ENCODE measurements at places on chromosomes 5 and 9.

GRCh38 chr9:13717322-13718054 lies 438.0 kb upstream of the MPDZ start:
- DNase-seq, result no peak

GRCh38 chr5:130350131-130350530 lies 445.9 kb downstream of the CHSY3 start:
- no peak for DNase-seq

- peak; percentile 13 for DNase-seq
These were observed 95.7 kb downstream of the KCNT1 start for GRCh38 chr9:135797507-135798262.

DNA sequence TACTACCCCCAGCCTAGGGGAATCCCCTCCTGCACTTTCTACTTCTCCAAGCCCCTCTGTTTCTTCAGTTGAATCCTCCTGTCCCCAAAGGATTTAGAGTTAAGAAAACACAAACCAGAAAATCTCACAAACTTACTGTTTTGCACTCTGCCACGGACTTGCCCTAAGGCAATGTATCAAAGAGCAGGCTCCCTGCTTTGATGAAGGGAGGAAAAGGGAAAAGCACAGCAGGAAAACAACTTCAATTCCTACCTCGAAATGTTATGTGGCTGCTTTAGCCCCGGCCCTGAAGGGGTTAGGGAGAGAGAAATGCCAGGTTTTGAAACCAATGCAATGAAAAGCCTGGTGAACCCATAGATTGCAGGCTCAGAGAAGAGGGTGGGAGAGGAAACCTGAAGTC lies 254.7 kb downstream of the MAN2A1 start:
- DNase-seq, result no peak

DNA sequence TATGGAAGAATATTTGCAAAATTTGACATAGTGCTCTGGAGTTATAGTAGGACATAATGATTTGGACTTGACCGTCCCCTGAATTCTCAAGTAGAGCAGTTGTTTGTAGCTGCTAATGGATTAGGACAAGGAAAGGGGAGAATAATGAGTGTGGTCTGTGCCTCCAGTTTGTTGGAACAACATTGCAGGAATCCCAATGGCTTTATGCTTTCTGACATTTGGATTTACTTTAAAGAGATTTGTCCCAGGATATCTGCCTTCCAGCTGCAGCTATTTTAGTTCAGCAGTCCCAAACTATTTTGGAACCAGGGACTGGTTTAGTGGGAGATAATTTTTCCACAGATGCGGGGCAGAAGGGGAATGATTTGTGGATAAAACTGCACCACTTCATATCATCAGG lies 648.2 kb downstream of the SLCO4C1 start:
- DNase-seq, result no peak

GRCh38 chr5:76331126-76331525 lies 72.0 kb upstream of the IQGAP2 start:
- DNase-seq, result no peak

DNA sequence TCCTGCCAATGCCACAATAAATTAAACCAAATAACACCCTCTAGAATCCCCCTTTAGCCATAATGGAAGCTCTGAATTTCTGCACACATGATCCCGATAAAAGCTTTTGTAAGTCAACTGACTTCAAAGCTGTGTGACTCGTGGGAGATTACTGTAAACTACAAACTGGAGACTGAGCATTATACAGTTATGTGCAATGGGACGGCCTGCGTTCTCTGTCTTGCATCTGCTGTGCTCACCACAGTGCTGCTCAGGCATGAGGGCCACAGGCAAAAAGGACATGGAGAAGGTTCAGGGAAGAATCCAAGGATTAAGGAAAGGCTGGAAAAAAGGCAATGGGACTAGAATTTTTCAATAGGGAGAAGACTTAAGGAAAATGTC lies 184.2 kb downstream of the FANCC start:
- DNase-seq, result no peak

DNA sequence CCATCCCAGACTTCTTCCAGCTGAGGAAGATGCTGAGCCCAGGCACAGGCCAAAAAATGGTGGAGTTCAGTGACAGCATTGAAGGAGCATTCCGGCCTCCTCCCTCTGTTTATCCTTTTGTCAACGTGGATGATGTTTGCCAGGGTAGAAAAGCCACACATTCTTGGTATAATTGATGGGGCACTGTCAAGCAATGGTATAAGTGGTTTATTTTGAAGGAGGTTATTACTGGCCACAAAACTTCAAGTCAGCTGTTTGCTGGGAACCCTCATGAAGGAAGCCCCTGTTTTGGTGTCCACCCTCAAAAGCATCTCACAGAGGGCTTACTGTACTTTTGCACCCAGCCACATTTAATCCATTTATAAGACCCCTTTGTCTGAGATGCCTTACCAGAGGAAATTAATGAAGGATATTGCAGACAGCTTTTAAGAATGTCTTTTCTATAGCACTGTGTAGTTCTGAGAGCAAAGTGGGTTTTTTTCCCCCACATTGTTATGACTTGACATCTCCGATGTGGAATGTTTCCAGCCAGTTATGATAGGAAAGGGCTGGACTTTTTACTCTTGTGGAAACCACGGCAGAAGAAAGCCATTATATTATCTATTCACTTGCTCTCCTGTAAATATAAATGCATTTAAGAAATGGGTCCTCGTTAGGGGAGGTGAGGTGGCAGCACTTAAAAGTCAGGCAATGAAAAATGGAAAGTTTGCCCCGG lies 95.5 kb upstream of the SPATA31D4 start:
- no peak for DNase-seq

GRCh38 chr5:74631081-74631953 lies 9.2 kb downstream of the ENC1 start:
- peak; percentile 46 for DNase-seq

DNA sequence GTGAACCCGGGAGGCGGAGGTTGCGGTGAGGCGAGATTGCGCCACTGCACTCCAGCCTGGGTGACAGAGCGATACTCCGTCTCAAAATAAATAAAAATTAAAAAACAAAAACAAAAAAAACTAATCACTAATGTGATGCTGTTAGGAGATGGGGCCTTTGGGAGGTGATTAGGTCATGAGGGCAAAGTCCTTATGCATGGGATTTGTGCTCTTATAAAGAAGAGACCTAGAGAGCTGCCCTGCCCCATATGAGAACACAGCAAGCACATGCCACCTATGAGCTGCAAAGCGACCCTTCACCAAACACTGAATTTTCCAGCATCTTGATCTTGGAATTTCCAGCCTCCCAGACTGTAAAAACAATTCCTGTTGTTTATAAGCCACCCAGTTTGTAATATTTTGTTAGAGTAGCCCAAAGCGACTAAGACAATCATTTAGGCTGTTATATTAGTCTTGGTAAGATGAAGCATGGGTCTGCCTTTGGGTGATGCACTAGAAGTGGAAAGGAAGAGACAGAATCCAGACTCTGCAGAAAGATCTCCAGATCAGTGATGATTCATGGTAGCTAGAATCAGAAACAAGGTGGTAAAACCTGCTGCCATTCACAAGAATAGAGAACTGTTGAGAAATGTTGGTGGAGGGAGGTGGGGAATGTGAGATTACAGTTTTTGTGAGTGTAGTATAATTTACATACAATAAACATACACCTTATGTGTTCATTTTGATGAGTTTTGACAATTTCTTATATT lies 26.2 kb downstream of the GPR21 start:
- DNase-seq, result peak; percentile 28

DNA sequence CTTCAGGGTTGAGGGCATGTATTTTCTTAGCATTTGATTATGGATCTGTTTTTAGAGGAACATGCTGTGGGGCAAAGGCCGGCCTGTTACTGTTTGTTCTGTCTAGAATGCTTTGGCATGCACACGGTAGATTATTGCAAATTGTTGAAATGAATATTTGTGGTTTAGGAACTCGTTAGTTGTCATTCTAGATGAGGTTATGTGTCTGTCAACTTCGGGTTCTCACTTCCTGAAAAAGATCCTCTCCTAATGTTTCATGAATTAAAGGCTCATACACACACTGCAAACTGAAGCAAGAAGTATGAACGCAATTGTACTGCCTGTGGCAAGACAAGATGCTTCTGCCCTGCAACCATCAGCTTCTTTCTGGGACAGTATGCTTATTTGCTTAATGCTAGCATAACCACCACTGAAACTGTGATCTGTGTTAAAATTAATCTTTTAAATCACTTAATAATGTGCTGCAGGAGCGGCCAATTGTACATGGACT lies 99.6 kb downstream of the BASP1 start:
- DNase-seq, result no peak

DNA sequence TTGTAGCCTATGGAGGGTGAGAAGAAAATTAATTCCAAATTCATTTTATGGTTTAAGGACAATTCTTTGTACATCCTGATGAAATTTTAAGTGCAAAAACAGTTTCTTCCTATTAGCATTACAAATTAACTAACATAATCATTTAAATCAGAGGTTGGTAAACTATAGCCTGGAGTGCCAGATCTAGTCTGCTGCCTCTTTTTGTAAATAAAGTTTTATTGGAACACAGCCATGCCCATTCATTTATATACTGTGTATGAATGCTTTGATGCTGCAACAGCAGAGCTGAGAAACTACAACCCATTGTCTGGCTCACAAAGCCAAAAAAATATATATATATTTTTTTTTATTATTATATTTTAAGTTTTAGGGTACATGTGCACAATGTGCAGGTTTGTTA lies 80.2 kb downstream of the FNIP1 start:
- DNase-seq, result no peak

DNA sequence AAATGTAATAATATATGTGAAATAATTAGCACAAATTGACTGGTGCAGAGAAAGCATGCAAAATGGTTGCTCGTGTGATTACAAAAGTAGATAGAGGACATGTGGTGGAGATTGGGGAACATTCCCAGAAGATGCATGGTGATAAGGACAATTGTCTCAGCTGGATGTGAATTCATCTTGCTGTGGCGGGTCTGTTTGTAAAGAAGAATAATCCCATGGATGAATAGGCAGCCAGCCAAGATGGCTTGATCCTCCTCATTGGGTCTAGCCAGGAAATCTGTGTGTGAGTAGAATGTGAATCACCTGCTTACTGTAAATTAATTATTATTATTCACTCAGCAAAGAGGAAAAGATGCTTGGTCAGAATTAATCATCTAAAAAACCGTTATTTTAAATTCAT lies 12.6 kb upstream of the DPYSL3 start:
- no peak for DNase-seq

DNA sequence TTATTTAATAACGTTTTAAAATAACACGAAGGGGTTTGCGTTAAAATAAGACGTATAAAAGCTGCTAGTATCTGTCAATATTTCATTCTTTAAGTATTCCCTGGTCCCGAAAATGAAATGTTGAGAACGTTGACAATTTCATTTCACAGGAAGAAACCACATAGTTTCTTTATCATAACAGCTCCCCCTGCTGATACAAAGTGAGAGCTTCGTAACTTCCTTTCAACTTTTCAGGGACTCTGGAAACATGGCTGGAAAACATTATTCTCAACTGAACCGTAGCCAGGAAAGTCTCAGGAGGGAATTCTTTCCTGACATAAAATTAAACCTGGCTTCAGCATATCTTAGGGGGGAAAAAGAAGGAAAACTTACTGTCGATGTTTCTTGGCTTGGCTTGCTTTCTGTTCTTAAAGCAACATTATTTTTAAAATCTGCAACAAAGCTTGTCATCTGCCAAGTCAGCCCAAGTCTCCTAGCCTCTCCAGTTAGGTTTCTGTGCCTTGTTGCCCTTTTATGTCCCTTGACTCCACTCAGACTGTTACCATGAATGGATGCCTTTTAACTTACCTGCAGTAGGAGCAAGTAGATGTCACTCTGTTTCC lies 122.9 kb upstream of the DAB2 start:
- DNase-seq, result peak; percentile 60

DNA sequence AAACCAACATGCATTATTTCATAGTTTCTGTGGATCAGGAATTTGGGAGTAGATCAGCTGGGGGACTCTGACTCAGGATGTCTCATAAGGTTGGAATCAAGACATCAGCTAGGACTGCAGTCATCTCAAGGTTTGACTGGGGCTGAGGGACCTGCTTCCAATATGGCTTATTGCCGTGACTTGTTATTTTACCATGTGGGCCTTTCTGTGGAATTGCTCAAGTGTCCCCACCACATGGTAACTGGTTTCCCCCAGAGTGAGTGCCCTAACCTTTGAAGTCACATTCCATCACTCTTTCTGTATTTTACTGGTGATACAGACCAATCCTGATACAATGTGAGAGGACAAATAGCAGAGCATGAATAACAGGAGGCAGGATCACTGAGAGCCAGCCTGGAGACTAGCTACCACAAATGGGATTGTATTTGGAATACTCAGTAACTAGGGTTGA lies 70.2 kb upstream of the ELL2 start:
- DNase-seq, result no peak

DNA sequence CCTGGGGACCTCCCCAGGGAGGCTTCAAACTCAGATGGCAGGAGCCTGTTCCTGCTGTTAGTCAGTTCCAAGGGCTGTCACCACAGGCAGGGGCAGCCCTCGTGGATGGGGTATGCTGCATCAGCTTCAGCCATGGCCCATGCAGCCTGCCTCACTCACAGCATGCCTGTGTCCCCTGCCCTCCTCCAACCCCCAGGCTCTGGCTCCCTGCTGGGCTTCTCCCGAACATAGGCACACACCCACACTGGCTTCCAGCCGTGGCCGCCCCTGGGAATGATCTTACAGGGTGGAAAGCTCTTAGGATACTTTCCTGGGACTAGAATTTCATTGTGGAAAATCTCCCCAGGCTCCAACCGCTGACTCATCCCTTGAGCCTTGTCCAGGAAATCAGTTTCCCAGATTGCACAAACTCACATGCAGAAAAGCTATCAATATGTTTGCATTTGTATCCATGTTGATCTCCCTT lies 163.8 kb downstream of the SEC61B start:
- DNase-seq, result no peak

DNA sequence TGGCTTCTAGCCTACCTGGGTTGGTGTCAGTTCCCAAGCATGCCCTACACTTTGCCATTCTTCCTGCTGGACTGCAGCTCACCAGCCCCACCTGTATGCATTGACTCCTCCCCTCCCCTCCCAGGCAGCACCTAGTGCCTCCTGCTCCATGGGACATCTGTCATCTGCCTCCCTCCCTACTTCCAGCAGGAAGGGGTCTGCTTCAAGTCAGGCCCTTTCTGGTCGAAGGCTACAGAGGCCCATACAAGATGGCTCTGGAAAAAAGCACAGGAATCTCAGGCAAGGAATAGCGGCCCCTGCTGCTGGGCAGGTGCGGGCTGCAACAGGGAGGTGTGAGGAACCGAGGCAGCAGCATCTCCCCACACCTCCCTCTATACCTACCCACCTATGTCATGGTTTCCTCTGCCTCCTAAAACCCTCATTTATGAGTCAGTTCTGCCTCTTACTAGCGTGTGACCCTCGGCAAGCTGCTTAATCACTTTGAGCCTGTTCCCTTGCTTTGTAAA lies 19.7 kb downstream of the WWC1 start:
- peak; percentile 67 for DNase-seq

All from small intestine (tissue), 16 donors.